Stimulated activated CD8-positive, alpha-beta memory T cell treated with anti-CD3 and anti-CD28 coated beads, Interleukin-4, amount 100 ng/mL, for 4 hours (primary cell): ENCODE measurements at places on chromosomes 11 and 22.

GRCh38 chr11:46643986-46644385, 26.6 kb downstream of the ATG13 start:
- DNase-seq, result no peak

DNA sequence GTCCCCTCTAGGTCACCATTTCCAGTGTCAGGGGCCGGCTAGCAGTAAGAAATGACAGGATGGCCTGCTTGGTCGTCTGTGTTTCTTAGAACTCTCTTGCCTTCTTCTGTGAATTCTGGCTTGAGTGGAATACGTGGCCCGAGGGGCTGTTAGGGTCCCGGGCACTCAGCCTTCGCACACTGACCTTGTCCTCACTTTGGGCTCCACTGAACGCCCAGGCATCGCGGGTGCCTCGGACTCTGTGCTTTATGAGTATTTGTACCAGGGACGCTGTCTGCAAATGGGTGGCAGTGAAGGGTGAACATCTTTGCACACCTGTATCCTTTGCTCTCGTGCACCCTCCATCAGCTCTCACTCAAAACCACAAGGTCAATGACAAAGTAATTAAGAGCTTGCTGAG, 123.4 kb upstream of the ANO1 start:
- no peak for DNase-seq

DNA sequence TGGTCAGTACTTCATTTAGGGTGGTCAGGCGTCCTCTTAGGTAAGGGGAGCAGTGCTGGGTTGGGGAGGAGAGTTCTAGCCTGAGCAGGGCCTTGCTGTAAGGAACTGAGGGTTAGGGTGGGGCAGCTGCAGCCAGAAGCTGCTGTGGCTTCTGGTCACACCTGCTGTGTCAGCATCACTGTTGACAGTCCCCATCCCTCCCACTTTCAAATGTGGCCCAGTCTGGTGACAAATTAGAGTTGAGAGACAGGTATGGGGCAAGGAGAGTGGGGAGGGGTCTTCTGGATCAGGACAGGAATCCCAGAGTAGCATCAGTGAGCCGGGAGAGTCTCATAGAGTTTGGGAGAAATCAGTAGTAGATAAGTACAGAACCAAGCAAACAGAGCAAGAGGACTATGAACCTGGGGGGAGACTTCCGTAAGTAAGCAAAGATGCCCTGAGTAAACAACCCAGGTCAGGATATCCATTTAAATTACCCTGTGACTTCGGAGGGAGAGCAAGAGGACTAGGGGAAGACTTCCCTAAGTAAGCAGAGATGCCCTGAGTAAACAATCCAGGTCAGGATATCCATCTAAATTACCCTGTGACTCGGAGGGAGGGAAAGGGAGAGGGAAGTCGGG, 53.7 kb downstream of the PPP6R2 start:
- DNase-seq, result no peak

GRCh38 chr11:64235437-64236161, 1.2 kb downstream of the VEGFB start:
- no peak for DNase-seq

DNA sequence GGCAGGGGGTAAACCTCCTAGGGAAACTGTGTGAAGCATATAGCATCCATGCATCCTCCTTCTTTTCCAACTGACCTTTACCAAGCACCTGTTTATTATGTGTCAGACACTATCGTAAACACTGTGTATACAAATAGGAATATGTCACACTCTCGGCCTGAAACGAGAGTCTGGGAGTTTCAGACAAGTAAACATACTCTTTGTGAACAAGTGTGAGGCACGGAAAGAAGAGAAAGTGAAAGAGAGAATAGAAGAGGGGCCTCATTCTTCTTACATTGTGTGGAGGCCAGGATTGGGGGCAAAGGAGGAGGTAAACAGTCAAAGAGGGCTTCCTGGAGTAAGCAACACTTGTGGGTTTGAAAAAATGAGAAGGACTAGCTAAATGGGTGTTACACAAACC, 16.4 kb downstream of the CSNK2A3 start:
- no peak for DNase-seq

DNA sequence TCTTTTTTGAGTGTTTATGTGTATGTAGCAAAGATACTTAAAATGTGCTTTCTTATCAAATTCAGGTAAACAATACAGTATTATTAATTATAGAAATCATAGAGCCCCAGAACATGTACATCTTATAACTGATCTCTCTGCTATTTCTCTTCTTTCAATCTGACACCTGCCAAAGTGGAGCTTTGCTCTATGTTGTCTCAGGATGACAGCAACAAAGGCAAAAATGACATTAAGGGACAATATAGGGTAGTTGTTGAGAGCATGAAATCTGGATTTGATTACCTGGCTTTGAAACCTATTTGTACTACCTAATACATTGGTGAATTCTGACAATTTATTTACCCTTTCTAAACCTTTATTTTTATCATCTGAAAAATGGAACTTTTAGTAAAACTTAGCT, 7.0 kb downstream of the OR5J2 start:
- no peak for DNase-seq

DNA sequence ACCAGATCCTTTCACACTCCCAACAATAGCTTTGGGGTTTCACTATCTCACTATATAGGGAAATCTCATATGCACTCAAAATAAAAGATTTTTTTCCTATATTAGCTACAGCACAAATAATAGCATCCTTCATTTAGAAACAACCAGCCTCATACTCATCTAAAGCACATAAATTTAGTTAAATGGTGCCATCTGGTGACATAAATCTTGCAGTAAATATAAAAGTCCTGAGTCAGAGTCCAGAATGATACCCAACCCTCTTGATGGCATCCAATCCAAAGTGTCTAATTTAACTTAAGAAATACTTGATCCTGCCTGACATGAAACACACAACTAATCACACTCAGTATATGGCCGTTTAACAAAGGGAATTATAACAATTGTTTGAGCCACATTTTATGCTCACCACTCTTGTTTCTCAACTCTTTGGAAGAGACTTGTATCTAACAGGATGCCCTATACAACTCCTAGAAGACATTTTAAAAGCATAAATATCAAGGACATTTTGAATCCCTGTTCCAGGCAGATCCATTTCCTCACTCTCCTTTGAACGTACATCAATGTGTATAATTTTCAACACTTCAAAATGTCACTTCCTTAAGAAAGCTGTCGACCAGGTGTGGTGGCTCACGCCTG, 36.2 kb downstream of the DLG2 start:
- DNase-seq, result no peak

- no peak for DNase-seq
Observed at GRCh38 chr22:46415776-46416519, 80.4 kb downstream of the TRMU start.

DNA sequence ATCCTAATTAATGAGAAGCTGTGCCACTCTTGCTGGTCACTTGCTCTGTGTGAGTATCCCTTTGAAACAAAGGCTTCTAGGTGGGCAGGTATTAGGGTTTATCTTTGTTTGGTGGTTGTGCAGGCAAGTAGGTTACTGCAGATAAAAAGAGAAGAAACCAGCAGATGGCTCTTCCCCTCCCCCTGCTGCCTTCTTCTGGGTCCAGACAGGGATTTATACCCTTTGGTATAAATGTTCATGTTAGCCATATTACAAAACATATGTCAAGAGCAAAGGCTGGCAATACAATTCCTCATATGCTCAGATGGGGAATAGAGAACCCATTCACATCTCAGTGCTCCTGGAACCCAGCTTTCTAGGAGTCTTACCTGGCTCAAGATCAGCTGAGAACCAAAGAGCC, 109.9 kb downstream of the NAV2 start:
- no peak for DNase-seq

- DNase-seq, result no peak
Observed at GRCh38 chr11:2940921-2941821, 12.0 kb upstream of the PHLDA2 start.

DNA sequence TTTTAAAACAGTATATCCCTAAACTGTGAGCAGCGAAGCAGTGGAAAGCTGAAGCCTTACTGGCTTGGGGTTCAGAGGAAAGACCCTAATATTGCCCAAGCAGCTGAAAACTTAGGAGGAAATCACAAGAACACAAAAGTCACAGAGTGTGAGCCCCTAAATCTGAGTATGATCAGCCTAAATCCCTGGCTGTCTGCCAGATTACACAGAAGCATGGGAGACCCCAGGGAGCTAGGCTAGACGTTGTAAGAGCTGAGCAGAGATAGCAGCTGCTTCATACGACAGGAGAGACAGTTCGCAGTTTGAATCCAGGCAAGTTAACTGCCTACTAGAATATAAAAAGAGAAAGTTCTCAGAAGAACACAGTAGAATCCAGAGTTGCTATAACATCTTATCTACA, 81.2 kb downstream of the PACS1 start:
- no peak for DNase-seq

GRCh38 chr11:11978792-11979487, 29.5 kb downstream of the DKK3 start:
- DNase-seq, result no peak

GRCh38 chr11:95487391-95487790, 256.4 kb upstream of the SESN3 start:
- DNase-seq, result no peak

GRCh38 chr11:63917692-63918506, 935 bp upstream of the RCOR2 start:
- no peak for DNase-seq

- no peak for DNase-seq
Observed at GRCh38 chr22:50178871-50179869, 6.5 kb upstream of the TRABD start.

DNA sequence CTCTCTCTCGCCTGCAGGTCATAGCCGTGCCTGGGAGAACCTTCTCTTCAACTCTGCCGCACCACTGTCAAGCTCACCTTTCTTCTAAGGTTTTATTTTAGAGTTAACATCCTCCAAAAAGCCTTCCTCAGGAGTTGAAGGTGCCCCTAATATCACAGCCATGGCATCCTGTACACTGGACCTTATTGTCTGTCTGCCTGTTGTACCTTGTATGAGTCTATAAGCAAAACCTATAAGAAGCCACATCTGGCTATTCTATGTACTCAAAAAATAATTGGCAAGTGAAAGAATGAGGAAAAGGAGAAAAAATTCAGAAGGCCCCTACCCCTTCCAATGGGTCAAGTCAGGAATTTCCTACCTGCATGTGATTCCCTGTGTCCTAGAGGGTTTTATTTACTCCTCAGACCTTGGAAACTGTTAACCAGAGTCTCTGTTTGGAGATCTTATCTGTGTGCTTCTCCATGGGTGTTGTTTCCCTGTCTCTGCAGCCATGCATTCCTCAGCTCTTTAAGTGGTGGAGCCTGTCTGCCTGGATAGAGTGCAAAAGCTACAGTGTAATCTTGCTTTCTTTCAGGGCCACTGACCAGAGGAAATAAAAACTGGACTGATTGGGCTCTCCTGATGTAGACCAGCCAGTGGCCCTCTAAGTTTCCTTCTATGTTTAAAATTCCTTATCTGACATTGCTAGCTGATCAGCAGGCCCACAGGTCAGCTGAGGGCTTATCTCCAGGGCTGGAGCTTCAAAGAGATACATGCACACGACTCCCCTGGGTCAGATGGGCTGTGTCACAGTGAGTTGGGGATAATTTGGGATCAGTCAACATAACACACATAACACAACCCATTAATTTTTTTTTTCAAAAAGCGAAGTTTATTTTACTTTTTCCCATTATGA, 37.6 kb upstream of the TMEM135 start:
- DNase-seq, result no peak

GRCh38 chr11:17516551-17517150, 27.6 kb downstream of the USH1C start:
- DNase-seq, result no peak
